A549 treated with RU486 at 1 μM for 4 hours (cell line): ENCODE measurements at places on chromosomes 13 and 19. TPM values are rescaled to one million over a fixed set of nuclear protein-coding genes. Genes with fewer than 3 reads are reported as not detected.

The NTF4 gene
- 0.17 to 0.65 TPM (median 0.29 TPM) in 5 replicates for total RNA-seq

The FOXA3 gene
- total RNA-seq, result 0.58 to 1.1 TPM (median 0.81 TPM) in 5 replicates

The KRTDAP gene
- not detected in 5 replicates for total RNA-seq

The CEACAM21 gene
- not detected in 5 replicates for total RNA-seq

The SRRM5 gene
- 0.67 to 1.0 TPM (median 0.78 TPM) in 5 replicates for total RNA-seq

The CLPTM1 gene
- total RNA-seq, result 128 to 186 TPM (median 177 TPM) in 5 replicates

The LRRC4B gene
- 0.34 to 0.69 TPM (median 0.47 TPM) in 5 replicates for total RNA-seq

The C5AR1 gene
- total RNA-seq, result 0.91 to 2.3 TPM (median 1.9 TPM) in 5 replicates

The ONECUT3 gene
- total RNA-seq, result not detected in 5 replicates

The CGB1 gene
- total RNA-seq, result not detected in 5 replicates

The TSSK6 gene
- 0.85 to 1.8 TPM (median 1.6 TPM) in 5 replicates for total RNA-seq

The SLC6A16 gene
- total RNA-seq, result 0.90 to 1.8 TPM (median 1.3 TPM) in 5 replicates

The ZNF627 gene
- 2.8 to 5.5 TPM (median 3.7 TPM) in 5 replicates for total RNA-seq

The CYP4F8 gene
- total RNA-seq, result not detected in 5 replicates
